ENCODE measurements at places on chromosomes 6 and 20. TPM values are rescaled to one million over a fixed set of nuclear protein-coding genes. Genes with fewer than 3 reads are reported as not detected.

The TSHZ2 gene
- total RNA-seq, result not detected

The TBXT gene
- not detected for total RNA-seq

The FAM83C gene
- not detected for total RNA-seq

The PNLDC1 gene
- not detected for total RNA-seq

The CLPSL2 gene
- not detected for total RNA-seq

DNA sequence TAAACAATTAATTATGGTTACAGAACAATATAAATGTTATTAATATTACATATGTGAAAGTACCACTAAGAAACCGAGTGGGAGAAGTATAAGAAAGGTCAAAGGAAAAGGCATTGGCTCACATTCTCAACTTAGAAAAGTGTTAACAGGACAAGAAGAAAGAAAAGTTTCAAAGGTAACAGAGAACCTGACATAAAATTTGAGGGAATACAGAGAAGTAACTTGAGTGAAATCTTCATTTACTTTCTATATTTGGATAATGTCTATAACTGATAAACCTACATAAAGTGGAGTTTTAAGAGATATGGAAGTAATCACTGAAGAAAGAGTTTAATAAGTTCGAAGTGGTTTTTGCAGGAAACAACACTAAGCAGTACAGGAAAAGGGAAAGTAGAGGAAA, 30.1 kb downstream of the REPS1 start:
- H3K27me3 ChIP-seq, result no peaks in the 10 kb centered on the region
- no peak for DNase-seq
- no peaks in the 10 kb centered on the region for H3K36me3 ChIP-seq
- H3K4me3 ChIP-seq, result no peak overlapping the region

DNA sequence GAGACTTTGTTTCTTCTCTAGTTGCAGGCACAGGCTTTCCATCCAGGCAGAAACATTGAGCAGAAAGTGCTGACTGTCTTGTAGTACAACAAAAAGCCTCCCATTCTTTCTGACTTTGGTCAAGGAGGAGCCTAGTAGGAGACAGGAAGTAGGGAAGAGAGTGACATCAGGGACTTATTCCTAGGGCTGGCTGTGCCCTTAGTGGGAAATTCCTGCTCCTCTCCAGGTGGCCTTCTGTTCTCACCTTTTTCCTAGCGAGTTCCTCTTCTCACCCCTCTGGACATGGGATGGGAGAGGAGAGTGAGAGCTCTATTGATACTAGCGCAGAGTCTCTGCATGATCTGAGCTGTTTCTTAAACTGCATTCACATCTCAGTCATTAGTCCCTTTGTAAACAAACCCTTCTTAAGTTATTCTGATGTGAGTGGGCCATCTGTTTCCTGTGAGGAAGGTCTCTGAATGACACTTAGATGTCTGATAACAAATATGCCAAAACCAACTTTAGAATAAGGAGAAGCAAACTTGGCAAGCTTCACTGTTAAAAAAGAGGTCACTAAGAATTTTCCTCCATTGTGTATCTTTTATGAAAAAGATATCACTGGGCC, 455.0 kb downstream of the GJA1 start:
- no peaks in the 10 kb centered on the region for H3K36me3 ChIP-seq
- DNase-seq, result no peak
- no peak overlapping the region for H3K27ac ChIP-seq
- H3K4me1 ChIP-seq, result no peaks in the 10 kb centered on the region
- no peak overlapping the region for H3K4me3 ChIP-seq
- H3K27me3 ChIP-seq, result 0 out of 2 replicates have a peak, but pooled peaks cover 2% of the 10 kb centered on the region

DNA sequence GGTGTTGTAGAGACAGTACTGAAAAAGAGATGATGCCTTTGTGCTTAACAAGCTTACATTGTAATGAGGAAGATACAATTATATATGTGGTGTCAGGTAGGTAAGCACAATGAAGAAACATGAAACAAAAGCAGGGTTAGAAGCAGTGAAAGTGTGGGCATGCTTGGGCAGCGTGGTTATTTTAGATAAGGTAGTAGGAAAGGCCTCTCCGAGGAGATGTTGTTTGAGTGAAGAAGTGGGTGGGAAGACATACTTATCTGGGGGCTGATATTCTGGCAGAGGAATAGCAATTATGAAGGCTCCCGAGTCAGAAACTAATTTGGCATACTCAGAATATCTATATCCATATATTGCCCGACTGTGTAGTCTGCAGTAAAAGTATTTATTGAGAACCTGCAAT, 4.7 kb downstream of the CDKAL1 start:
- no peak overlapping the region for H3K4me3 ChIP-seq
- H3K27ac ChIP-seq, result no peak overlapping the region
- peaks cover 14% of the 10 kb centered on the region for H3K36me3 ChIP-seq
- H3K27me3 ChIP-seq, result no peaks in the 10 kb centered on the region

GRCh38 chr6:16540804-16541752, 220.2 kb downstream of the ATXN1 start:
- no peak overlapping the region for H3K4me3 ChIP-seq
- H3K36me3 ChIP-seq, result no peaks in the 10 kb centered on the region
- H3K27ac ChIP-seq, result no peak overlapping the region
- no peaks in the 10 kb centered on the region for H3K27me3 ChIP-seq
- no peak for DNase-seq

GRCh38 chr6:90465686-90466085, 121.2 kb downstream of the MAP3K7 start:
- no peaks in the 10 kb centered on the region for H3K27me3 ChIP-seq
- DNase-seq, result no peak
- no peaks in the 10 kb centered on the region for H3K4me1 ChIP-seq
- H3K4me3 ChIP-seq, result no peak overlapping the region
- H3K36me3 ChIP-seq, result no peaks in the 10 kb centered on the region

DNA sequence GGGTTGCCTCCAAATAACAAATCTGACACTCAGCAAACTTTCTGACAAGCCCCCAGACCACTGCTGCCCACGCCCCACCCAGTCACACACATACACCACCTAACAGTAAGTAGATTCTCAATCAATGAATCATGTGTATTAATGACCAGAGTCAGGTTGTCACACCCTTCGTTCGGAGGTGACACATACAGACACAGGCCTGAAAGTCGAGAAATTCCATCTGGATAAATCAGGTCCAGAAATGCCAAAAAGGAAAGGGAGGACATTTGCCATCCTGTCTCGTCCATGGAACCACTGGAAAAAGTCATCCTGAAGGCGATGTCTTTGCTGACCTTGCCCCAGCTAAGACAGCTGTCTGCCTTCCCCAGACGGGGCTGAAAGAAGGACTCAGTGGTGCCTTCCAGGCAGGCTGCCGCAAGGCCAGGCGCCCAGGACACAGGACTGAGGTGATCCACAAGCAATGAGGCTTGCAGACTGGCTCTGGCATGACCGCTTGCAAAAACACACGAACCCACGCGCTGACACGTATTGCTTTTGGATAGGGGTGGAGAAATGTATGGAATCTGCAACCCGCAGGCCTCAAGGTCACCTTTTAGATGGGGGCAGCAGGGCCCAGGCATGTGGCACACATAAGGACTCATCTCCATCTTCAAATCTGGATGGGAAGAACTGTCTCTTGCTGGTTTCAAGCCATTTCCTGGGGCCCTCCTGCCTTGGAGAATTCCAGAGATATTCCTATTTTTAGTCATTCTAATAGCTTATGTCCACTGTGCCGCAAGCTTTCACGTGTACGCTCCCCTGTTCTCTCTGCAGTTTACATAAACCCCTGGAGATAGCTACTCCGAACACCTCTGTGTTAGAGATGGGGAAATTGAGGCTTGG, 9.0 kb downstream of the NFATC2 start:
- H3K4me3 ChIP-seq, result peak overlapping the region; percentile 24
- H3K27me3 ChIP-seq, result no peaks in the 10 kb centered on the region
- peak; percentile 97 for DNase-seq

DNA sequence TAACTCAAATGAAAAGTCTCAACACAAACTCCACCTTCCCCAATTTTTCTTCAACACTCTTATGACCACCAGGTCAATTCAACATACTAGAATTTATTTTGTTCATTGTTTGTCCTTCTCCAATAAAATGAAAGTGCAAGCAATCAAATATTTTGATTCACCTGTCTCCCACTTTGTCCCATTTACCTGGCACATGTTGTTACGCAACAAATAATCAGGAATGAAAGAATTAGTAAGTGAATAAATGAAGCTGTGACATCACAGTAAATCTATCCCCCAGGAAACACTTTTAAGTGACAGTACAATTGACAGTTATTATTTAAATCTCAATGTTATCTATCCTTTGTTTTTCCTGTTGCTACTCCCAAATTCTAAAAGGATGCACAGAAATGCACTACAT, 393.7 kb upstream of the OPRM1 start:
- H3K4me3 ChIP-seq, result no peak overlapping the region
- peaks cover 19% of the 10 kb centered on the region for H3K27me3 ChIP-seq
- DNase-seq, result no peak
- no peaks in the 10 kb centered on the region for H3K4me1 ChIP-seq
- H3K27ac ChIP-seq, result no peak overlapping the region
- no peaks in the 10 kb centered on the region for H3K36me3 ChIP-seq

- no peak overlapping the region for H3K4me3 ChIP-seq
- no peak for DNase-seq
- no peaks in the 10 kb centered on the region for H3K36me3 ChIP-seq
- peaks cover 45% of the 10 kb centered on the region for H3K27me3 ChIP-seq
Measured at GRCh38 chr6:167407239-167408064, 82.6 kb downstream of the TTLL2 start.

GRCh38 chr20:17344790-17345189, 118.0 kb downstream of the PCSK2 start:
- peaks cover 97% of the 10 kb centered on the region for H3K27me3 ChIP-seq
- DNase-seq, result no peak
- no peaks in the 10 kb centered on the region for H3K4me1 ChIP-seq
- no peaks in the 10 kb centered on the region for H3K36me3 ChIP-seq

DNA sequence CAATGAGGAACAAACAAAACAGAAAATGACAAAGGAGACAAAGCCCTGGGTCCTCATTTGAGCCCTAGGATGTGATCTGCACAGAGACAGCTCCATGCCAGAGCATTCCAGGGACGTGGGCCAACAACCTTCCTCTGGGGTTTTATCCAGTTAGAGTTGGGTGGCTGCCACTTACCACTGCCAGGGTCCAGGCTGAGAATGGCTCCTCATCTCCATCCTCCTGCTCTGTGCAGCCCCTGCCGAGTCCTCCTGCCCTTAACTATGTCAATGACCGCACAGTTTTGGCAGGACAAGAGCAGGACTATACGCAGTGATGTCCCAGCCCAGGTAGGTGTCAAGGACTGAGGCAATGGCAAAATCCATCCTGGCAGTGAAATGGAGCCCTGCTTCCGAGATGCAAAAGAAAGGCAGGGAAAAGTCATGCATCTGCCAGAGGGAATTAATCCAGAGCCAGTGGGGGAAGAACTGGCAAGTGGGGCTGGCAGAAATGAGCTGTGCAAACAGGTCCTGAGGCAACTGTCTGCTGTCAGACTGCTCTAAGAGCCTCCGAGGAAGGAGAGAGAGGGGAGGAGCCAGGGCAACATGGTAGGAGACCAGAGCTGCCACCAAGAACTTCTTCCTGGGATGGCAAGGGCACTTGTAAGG, 449.4 kb downstream of the PTPRT start:
- H3K27me3 ChIP-seq, result no peaks in the 10 kb centered on the region
- no peak overlapping the region for H3K4me3 ChIP-seq
- DNase-seq, result no peak
- no peaks in the 10 kb centered on the region for H3K36me3 ChIP-seq
- H3K4me1 ChIP-seq, result no peaks in the 10 kb centered on the region
- H3K27ac ChIP-seq, result no peak overlapping the region
